ENCODE measurements at places on chromosomes 5 and 9. TPM values are rescaled to one million over a fixed set of nuclear protein-coding genes. Genes with fewer than 3 reads are reported as not detected.

TUSC1 gene
- total RNA-seq: not detected

CDX1 gene
- not detected for total RNA-seq

KCNV2 gene
- total RNA-seq: not detected

LVRN gene
- total RNA-seq: 2.9 TPM

ITGA2 gene
- total RNA-seq: 0.09 TPM

NADK2 gene
- 34.6 TPM for total RNA-seq

IL12B gene
- not detected for total RNA-seq

GRCh38 chr9:71594541-71594940, 173.8 kb downstream of the CEMIP2 start:
- no peak overlapping the region for H3K4me3 ChIP-seq
- no peaks in the 10 kb centered on the region for H3K36me3 ChIP-seq
- no peak for DNase-seq
- no peak overlapping the region for H3K27ac ChIP-seq

- H3K4me1 ChIP-seq: peaks cover 18% of the 10 kb centered on the region
- no peak for DNase-seq
- H3K36me3 ChIP-seq: peaks cover 65% of the 10 kb centered on the region
- H3K4me3 ChIP-seq: no peak overlapping the region
- H3K27ac ChIP-seq: no peak overlapping the region
- H3K27me3 ChIP-seq: no peaks in the 10 kb centered on the region
Observed at GRCh38 chr9:70262366-70262765, 3.6 kb downstream of the SMC5 start.

DNA sequence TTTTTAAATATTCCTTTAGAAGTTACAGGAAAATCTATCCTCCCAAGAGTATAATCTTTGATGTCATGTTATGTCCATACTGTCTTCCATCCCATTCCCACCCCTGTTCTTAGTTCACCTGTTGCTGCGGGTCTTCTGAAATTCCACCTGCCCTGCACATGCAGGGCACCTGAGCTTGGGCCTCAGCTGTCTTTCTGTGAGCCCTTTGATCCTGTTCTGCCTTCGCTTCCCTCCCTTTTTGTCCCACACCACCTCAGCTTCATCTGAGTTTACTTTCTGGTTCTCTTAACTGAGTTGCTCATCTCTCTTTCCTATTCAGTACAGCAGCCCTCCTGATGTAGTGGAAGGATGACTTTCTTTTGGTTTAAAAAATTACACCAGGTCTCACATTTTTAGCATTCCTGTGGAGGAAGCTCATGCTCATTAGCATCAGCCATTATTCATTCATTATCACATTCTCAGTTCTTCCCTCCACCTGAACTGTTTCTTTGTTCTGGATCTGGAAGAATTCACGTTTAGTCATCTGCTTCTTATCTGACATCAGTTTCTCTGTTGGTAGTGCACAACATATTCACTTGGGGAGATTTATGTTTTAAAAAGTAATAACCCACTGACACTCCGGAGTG, 211.0 kb downstream of the ADCY2 start:
- H3K4me3 ChIP-seq: no peak overlapping the region
- H3K4me1 ChIP-seq: no peaks in the 10 kb centered on the region
- H3K27ac ChIP-seq: no peak overlapping the region
- H3K27me3 ChIP-seq: no peaks in the 10 kb centered on the region
- no peak for DNase-seq

GRCh38 chr5:141691286-141691866, 9.3 kb upstream of the ARAP3 start:
- H3K27me3 ChIP-seq: peaks cover 5% of the 10 kb centered on the region
- peak overlapping the region; percentile 81 for H3K27ac ChIP-seq
- DNase-seq: peak; percentile 85

- peaks cover 23% of the 10 kb centered on the region for H3K36me3 ChIP-seq
- H3K27me3 ChIP-seq: no peaks in the 10 kb centered on the region
- H3K4me3 ChIP-seq: peak overlapping the region; percentile 55
- peak; percentile 72 for DNase-seq
- peaks cover 87% of the 10 kb centered on the region for H3K4me1 ChIP-seq
Observed at GRCh38 chr9:127931092-127931881, 710 bp upstream of the PIP5KL1 start.

All from K562 (cell line).